ENCODE measurements at places on chromosomes 6 and 20.

DNA sequence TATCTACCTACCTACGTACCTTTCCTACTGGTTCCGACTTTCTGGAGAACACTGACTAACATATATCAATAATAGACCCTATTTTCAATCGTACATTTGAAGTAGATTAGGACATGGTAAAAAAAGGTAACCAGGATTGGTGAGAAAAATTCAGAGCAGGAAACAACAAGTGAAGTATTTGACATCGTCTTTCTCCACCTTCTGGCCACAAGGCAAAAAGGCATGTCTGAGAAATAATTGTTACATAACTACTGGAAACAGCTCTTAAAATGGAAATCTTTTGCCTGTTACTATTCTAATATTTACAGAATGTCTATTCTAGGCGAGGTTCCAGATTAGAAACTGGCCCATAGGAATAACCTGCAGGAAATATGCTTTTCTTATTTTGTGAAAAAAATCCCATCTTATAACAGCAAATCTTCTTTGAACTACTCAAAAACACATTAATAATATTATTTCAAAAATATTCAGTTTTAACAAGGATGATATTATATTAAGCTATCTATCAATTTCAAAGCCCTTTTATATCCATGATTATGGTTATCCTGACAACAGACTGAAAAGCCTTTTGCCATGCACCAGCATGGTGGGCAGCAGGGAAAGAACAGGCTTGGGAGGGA lies 80.8 kb downstream of the RCAN2 start:
- DNase-seq, result no peak

- no peak for DNase-seq
Observed at GRCh38 chr6:98824902-98825599, 9.3 kb upstream of the POU3F2 start.

DNA sequence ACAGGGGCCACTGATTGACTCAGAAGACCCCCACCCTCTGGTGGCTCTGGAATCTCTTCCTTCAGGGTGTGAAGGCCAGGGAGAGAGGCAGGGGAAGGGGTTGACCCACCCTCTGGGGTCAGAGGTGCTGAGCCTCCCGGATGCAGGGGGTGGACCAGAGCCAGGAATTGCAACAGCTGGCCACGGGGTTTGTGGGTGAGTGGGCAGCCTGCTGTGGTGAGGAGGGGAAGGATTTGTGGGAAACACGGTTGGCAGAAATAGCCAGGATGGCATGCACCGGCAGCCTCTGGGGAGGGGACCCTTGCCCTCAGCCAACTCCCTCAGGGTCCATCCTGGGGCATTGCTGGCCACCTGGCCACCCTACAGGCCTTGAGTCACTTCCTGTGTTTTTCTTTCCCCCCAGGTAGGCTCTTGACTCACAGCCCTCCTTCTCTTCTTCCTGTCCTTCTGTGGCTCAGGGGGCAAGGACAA lies 92.8 kb downstream of the MRPL14 start:
- no peak for DNase-seq

DNA sequence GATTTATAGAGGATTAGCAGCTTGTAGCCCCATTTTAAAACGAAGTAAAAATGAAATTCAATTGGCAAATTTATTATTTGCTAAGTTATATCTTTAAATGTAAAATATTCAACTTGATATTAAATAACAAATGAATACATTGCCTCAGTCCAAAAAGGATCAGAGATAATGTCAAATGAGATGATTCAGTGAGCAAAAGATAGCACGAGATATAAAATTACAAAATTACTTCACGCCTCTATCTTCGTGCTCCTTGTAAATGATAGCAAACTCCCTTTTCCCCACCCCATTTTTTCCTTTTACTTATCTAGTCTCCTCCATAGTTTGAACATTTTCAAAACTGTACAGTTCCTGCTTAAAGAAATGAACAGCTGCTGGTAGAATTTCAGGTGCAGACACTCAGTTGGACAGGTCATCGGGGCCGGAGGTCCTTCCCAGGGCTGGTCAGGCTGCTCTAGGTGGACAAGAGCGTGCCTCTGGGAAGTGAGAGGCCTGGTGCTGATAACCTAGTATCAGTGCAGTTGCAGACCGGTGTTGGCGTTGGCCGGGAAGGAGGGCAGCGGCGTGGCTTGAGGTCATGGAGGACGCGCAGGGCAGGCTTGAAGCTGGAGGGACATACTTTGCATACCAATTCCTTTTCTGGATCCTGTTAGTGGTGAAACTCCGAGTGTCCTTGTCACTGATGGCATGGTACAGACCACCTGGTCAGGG lies 83.9 kb downstream of the CDC5L start:
- DNase-seq, result no peak

DNA sequence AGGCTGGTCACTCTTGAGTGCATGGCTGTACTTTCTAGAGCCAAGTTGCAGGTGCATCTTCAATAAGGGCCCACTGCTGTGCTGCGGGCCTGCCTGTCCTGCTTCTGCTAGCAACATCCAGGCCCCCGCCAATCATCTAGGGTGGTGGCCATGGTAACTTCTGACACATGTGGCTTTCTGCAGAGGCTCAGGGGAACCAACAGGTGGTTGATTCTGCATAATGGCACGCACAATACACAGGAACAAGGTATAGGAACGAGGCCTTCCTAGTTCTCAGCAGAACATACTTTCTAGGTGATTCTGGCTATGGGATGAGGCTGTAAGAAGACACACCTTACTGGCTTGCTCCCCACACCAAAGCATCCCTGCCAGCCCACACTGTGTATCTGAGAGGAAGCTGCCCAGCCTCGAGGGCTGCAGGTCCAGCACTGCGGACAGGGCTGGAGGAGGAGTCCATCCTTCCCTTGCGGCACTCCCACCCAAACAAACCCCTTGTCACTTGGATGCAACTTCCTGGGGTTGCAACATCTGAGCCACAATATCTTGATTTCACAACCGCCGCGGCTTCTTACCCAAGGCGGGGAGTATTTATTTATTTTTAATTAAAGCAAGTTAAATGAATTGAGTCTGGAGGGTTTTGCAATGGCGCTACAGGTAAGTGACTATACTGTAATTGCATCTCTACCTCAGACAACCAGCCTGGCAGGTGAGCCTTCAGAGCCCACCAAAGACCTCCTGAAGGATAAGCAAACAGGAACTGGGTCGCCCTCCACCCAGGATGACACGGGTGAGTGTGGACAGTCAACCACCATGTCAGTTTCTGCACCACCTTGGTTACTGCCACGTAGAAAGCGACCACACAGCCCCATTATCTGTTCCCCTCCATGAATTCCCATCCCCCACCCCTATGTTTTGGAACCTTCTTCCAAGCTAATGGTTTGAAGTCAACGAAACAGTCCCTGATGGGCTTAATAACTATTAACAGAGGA lies 49.6 kb downstream of the SULF2 start:
- DNase-seq, result no peak

DNA sequence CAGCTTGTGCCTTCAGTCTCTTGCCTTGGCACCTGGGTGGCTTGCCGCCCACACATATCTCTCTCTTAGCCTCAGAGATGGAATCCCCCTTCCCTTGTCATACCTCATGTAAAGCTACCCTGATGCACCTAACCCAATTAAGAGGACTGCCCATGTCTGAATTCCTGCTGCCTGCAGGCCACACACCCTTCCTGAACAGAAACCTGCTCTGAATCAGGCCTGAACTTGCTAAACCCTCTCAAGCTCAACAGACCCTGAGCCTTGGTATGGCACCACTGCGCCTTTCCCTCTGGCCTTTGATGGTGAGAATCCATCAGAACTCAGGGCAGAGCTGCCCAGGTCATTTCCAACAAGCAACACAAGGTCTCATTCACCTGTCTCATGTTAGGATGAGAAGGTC lies 5.2 kb downstream of the RAET1G start:
- no peak for DNase-seq

DNA sequence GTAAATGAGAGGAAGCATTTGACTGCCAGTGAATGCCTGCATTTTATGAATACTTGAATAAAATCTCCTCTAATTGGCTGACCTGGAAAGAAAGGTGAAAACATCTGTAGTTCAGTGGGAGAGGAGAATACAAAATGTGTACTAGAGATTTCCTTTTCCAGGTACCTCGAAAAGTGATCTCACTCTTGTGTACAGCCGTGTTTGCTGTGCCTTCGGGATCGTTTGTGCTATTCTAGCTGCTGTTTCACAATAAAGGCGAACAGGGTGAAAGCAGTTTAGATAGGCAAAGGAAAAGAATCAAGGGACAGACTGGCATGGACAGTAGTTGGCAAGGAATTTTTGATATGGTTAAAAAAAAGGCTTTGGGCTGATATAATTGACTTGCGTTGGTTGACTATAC lies 112.3 kb downstream of the ARID1B start:
- no peak for DNase-seq

DNA sequence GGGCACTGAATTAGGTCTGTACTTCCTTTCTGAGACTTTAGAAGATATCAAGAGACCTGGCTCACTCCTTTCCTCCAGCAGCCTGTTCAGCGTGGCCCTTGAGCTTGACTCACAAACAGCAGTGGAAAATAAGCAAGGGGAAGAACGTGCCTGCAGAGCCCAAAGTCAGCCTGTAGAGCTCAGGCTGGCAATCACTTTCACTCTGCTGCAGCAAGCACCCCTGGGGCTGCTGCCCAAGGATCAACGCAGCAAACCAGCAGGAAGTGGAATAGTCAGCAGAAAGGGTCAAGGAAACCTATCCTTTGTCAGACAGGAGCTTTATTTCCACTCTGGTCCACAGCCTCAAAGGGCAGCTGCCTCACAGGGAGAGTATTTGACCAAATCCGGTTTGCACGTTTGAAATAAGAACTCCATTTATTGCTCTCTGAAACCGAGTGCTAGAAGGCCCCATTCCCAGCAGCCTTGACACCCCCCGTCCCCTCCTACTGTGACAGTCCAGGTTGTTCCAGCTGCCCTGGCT lies 77.4 kb downstream of the PRDM1 start:
- DNase-seq, result peak; percentile 30

- no peak for DNase-seq
Observed at GRCh38 chr6:26534681-26535465, 3.3 kb upstream of the HMGN4 start.

DNA sequence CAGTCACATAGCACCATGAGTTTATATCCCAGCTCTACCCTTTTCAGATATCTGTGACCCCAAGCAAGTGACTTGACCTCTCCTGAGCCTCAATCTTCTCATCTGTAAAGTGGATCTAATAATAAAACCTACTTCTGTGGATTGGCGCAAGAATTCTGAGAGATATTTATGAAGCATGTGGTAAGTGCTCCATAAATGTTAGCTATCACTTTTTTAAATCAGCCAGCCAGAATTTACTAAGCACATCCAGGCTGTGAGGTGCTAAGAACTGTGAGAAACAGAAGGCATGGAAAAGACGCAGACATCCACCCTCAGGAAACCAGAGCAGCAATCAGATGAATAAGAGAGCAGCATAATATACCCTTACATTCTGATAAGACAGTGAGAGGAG lies 862 bp downstream of the C20orf96 start:
- no peak for DNase-seq

DNA sequence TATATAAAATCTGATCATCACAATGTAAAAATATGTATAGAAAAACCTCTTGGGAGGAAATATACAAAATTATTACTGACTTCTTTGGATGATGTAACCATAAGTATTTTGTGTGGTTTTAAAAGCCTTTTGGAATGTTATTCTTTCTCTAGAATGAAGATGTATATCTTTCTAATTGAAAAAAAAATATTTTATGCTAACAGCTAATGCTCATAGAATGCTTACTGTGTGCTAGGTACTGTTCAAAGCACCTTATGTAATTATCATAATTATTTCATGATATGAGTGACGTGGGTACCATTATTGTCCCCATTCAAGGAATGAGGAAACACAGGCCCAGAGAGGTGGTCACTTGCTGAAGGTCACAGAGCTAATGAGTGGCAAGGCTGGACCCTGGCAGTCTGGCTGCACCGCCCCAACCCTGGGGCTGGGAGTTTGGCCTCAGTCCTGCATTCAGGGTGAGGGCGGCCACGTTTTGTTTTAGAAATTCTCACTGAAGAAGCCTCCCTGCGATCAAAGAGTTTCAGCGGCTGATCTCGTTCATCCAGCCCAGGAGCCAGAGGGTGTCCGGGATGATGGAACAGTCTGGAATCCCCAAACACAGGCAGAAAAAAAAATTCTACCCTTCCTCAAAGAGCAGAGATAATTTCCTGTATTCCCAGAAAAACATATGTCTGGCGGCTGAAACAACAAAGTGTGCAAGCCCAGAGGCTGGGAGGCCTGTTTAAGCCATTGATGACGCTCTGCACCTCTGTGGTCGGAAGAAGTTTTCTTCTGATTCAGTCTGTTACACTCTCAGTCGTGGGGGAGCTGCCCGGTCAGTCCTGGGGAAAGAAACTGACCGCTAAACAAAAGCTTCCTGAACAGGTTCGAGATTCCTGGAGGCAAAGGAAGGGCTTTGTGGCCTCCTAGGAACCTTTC lies 37.3 kb downstream of the TFEB start:
- DNase-seq, result no peak

- DNase-seq, result no peak
Observed at GRCh38 chr6:98416027-98416426, 418.3 kb upstream of the POU3F2 start.

GRCh38 chr6:44503471-44503870 lies 116.0 kb downstream of the CDC5L start:
- DNase-seq, result no peak

DNA sequence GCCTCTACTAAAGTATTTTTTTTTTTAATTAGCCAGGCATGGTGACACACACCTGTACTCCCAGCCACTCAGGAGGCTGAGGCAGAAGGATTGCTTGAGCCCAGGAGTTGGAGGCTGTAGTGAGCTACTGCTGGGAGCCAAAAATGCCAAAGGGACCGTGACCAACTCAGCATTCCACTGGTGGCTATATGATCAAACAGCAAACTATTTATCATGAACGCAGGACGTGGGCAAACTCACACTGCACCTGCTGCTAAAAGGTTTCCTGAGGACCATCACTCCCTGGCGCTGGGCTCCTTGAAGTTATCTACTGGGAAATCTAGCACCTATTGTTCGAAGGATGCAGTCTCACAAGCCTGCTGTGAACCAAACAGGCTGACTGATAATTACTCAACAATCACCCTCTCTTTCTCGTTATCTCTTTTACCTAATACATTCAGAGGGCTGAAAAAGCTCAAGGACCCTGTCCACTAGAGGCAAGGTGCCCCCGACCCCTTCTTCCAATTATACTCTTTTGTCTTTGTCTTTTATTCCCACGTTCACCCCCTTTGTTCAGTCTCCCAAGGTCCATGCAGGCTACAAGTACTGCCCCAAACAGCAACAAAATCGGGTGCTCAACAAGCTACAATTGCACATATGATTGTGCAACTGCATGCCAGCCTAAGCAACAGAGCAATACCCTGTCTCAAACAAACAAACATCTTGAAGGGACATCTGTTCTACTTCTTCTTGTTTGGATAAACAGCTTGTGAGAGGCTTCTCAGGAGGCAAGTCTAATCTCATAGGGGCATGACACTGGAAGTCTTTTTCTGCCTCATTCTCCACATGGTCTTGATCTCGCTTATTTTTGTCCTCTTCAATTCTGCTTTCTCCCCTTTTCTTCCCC lies 47.7 kb upstream of the PLN start:
- DNase-seq, result no peak

DNA sequence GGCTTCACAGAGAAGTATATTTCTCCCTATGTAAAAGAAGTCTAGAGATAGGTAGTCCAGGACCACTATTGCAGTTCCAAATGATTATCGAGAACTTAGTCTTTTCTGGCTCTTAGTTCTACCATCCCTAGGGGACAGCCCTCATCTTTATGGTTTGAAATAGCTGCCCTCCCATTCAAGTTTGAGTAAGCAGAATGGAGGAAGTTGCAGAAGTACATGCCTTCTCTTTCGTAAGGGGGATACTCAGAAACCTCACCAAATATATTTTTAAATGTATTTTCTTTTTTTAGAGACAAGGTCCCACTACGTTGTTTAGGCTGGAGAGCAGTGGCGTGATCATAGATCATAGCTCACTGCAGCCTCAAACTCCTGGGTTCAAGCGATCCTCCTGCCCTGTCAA lies 236.8 kb upstream of the RREB1 start:
- DNase-seq, result no peak

GRCh38 chr6:154494592-154495311 lies 15.7 kb downstream of the CNKSR3 start:
- DNase-seq, result no peak

Measured in stimulated activated CD4-positive, alpha-beta T cell treated with anti-CD3 and anti-CD28 coated beads, TNF-alpha, amount 100 ng/mL, for 4 hours (primary cell).